Gastroesophageal sphincter (tissue), 4 donors: ENCODE measurements at places on chromosomes 1 and 21. TPM values are rescaled to one million over a fixed set of nuclear protein-coding genes. Genes with fewer than 3 reads are reported as not detected.

- no peaks in the 10 kb centered on the region for H3K27me3 ChIP-seq
- no peaks in the 10 kb centered on the region for H3K4me1 ChIP-seq
- no peak overlapping the region for H3K4me3 ChIP-seq
- no peak overlapping the region for H3K27ac ChIP-seq
Observed at GRCh38 chr1:71307451-71307850, 226.6 kb upstream of the ZRANB2 start.

- no peaks in the 10 kb centered on the region for H3K36me3 ChIP-seq
- peaks cover 17% of the 10 kb centered on the region for H3K4me1 ChIP-seq
- H3K27ac ChIP-seq, result peak overlapping the region; percentile 98
- no peak for ATAC-seq
- no peaks in the 10 kb centered on the region for H3K27me3 ChIP-seq
Observed at GRCh38 chr1:65069011-65069565, 78.9 kb upstream of the AK4 start.

GRCh38 chr1:181038399-181038873 lies 4.7 kb downstream of the MR1 start:
- peaks cover 15% of the 10 kb centered on the region for H3K36me3 ChIP-seq
- H3K27ac ChIP-seq, result no peak overlapping the region
- H3K4me1 ChIP-seq, result peaks cover 11% of the 10 kb centered on the region
- ATAC-seq, result peak; percentile 52

GRCh38 chr1:20248971-20249612 lies 41.6 kb upstream of the VWA5B1 start:
- ATAC-seq, result no peak
- no peak overlapping the region for H3K27ac ChIP-seq
- H3K4me1 ChIP-seq, result peaks cover 8% of the 10 kb centered on the region
- no peaks in the 10 kb centered on the region for H3K36me3 ChIP-seq
- peaks cover 13% of the 10 kb centered on the region for H3K27me3 ChIP-seq

DNA sequence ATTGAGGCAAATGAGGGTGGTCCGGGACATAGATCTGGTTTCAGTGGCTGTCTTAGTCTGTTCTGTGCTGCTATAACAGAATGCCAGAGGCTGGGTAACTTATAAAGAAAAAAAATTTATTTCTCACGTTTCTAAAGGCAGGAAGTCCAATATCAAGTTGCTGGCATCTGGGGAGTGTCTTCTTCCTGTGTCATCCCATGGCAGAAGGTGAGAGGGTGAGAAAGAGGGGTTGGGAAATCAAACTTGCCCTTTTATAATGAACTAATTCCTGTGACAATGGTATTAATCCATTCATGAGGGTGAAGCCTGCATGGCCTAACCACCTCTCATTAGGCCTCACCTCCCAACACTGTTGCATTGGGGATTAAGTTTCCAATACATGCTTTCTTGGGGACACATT lies 3.7 kb upstream of the FGGY start:
- no peak for ATAC-seq
- no peaks in the 10 kb centered on the region for H3K27me3 ChIP-seq
- H3K27ac ChIP-seq, result peak overlapping the region; percentile 29
- H3K4me3 ChIP-seq, result no peak overlapping the region
- no peaks in the 10 kb centered on the region for H3K36me3 ChIP-seq
- H3K4me1 ChIP-seq, result peaks cover 22% of the 10 kb centered on the region

DNA sequence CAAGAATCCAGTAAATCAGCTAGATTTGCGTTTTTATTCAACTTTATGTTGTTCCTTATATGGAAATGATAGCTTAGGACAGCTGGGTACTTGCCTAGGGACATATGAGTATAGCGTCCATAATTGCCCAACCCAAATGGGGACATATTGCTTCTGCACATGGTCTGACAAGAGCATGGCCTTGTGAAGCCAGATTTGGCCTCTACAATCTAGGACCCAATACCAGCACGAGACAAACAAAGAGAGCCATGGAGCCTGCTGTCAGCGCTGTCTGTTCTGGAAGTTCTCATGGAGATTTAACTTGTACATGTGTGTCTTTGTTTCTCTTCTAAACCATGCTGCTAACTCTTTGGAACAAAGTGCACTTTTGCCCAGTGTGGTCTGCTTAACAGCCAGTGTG lies 240.0 kb upstream of the CAMK1G start:
- H3K4me1 ChIP-seq, result no peaks in the 10 kb centered on the region
- no peaks in the 10 kb centered on the region for H3K36me3 ChIP-seq
- H3K4me3 ChIP-seq, result no peak overlapping the region

- peaks cover 39% of the 10 kb centered on the region for H3K27me3 ChIP-seq
- no peak overlapping the region for H3K4me3 ChIP-seq
- no peaks in the 10 kb centered on the region for H3K36me3 ChIP-seq
- no peaks in the 10 kb centered on the region for H3K4me1 ChIP-seq
- ATAC-seq, result no peak
- no peak overlapping the region for H3K27ac ChIP-seq
Observed at GRCh38 chr1:17764591-17764990, 9.5 kb downstream of the ACTL8 start.

GRCh38 chr1:7808253-7808844 lies 24.3 kb downstream of the PER3 start:
- no peaks in the 10 kb centered on the region for H3K27me3 ChIP-seq
- no peak overlapping the region for H3K4me3 ChIP-seq
- no peaks in the 10 kb centered on the region for H3K4me1 ChIP-seq
- peaks cover 92% of the 10 kb centered on the region for H3K36me3 ChIP-seq
- no peak for ATAC-seq
- no peak overlapping the region for H3K27ac ChIP-seq

DNA sequence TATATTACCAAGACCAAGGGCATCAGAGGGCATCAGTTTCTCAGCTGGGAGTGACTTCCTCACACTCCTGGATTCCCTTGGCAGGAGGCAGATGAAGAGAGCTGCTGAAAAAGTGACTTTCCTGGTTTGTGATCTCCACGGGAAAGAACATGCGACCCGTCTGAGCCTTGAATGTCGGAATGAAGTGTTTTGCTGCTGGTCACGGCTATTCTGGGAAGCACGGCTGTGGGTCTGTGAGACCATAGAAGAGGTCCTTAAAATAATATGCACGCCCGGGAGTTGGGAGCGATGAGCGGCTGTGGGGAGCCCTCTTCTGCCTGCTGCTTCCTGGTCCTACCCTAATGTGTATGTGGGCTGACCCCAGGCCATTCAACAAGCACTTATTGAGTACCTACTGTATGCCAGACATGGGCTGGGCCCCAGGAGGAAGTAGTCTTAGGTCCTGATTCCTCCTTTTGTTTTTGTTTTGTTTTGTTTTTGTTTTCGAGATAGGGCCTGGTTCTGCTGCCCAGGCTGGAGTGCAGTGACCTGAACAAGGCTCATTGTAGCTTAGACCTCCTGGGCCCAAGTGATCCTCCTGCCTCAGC lies 13.2 kb upstream of the UMODL1 start:
- no peaks in the 10 kb centered on the region for H3K36me3 ChIP-seq
- peaks cover 58% of the 10 kb centered on the region for H3K27me3 ChIP-seq
- no peak overlapping the region for H3K4me3 ChIP-seq
- H3K27ac ChIP-seq, result no peak overlapping the region

- no peaks in the 10 kb centered on the region for H3K27me3 ChIP-seq
- H3K4me1 ChIP-seq, result peaks cover 32% of the 10 kb centered on the region
- H3K4me3 ChIP-seq, result no peak overlapping the region
- no peak overlapping the region for H3K27ac ChIP-seq
Observed at GRCh38 chr1:87685311-87686135, 356.8 kb downstream of the LMO4 start.

DNA sequence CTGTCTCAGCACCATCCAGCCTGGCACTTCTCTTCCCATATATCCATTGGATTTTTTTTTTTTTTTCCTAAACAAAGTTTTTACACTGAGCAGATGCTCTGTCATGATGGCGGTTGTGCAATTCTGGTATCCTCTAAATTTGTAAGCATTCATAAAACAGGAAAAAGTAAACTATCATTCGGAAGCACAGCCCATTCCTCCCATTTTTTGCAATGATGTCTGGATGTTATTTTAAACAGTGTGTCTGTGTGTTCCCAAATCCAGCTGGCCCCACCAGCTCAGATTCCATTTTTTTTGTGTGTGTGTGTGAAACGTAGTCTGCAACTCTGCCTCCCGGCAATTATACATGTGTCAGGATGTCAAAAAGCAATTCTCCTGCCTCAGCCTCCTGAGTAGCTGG lies 33.5 kb downstream of the PDPN start:
- no peak overlapping the region for H3K4me3 ChIP-seq
- no peaks in the 10 kb centered on the region for H3K27me3 ChIP-seq
- peak; percentile 36 for ATAC-seq
- H3K36me3 ChIP-seq, result no peaks in the 10 kb centered on the region

DNA sequence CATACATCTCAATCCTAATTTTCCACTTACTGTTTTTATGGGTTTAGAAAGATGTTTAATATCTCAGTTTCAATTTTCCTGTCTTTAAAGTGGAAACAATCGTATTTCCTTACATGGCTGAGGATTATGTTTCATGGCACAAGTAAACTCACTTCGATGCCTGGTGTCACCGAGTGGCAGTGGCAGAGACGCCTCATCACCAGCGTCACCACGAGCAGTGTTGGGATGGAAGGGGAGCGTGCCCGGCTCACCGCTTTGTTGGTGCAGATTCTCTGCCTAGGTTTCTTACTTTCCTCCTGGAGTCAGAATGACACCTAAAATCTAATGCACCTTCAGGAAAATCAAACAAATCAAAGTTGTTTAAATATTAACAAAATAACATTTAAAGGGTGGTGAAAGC lies 48.2 kb upstream of the DIP2A start:
- ATAC-seq, result no peak
- H3K36me3 ChIP-seq, result peaks cover 74% of the 10 kb centered on the region
- no peak overlapping the region for H3K4me3 ChIP-seq
- no peak overlapping the region for H3K27ac ChIP-seq
- H3K4me1 ChIP-seq, result no peaks in the 10 kb centered on the region

GRCh38 chr1:87279536-87279875 lies 49.2 kb upstream of the LMO4 start:
- no peak overlapping the region for H3K4me3 ChIP-seq
- H3K4me1 ChIP-seq, result no peaks in the 10 kb centered on the region
- no peak overlapping the region for H3K27ac ChIP-seq
- H3K36me3 ChIP-seq, result no peaks in the 10 kb centered on the region
- ATAC-seq, result peak; percentile 42

- no peaks in the 10 kb centered on the region for H3K36me3 ChIP-seq
- no peak overlapping the region for H3K27ac ChIP-seq
- no peaks in the 10 kb centered on the region for H3K4me1 ChIP-seq
- no peak overlapping the region for H3K4me3 ChIP-seq
Observed at GRCh38 chr1:157894613-157895165, 53.1 kb upstream of the CD5L start.

GRCh38 chr1:172711558-172711957 lies 52.7 kb downstream of the FASLG start:
- no peaks in the 10 kb centered on the region for H3K4me1 ChIP-seq
- no peaks in the 10 kb centered on the region for H3K27me3 ChIP-seq
- ATAC-seq, result no peak
- H3K36me3 ChIP-seq, result no peaks in the 10 kb centered on the region
- no peak overlapping the region for H3K27ac ChIP-seq
- no peak overlapping the region for H3K4me3 ChIP-seq

GRCh38 chr1:183032122-183032921 lies 9.1 kb downstream of the LAMC1 start:
- H3K27ac ChIP-seq, result peak overlapping the region; percentile 32
- ATAC-seq, result no peak
- no peaks in the 10 kb centered on the region for H3K36me3 ChIP-seq
- no peak overlapping the region for H3K4me3 ChIP-seq
- peaks cover 90% of the 10 kb centered on the region for H3K4me1 ChIP-seq

- no peak overlapping the region for H3K4me3 ChIP-seq
- no peaks in the 10 kb centered on the region for H3K4me1 ChIP-seq
- H3K36me3 ChIP-seq, result no peaks in the 10 kb centered on the region
Observed at GRCh38 chr1:160981584-160982411, 27.2 kb upstream of the ITLN2 start.

DNA sequence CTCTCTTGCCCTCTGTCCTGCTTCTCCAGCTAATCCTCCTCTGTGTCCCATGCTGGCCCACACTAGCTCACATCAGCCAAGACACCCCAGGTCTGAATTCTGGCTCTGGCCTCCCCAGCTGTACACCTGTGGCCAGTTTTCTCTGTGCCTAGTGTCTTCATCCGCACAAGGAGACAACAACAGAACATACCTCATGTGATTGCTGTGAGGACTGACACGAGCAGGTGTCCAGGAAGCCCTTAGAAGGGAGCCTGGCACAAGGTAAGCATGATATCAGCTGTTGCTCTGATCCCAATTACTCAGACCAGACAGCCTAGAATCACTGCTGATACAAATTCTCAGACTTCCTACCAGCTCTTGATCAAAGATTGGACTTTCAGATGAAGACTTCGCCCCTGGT lies 71.2 kb upstream of the GJB5 start:
- no peaks in the 10 kb centered on the region for H3K36me3 ChIP-seq
- no peaks in the 10 kb centered on the region for H3K4me1 ChIP-seq
- peaks cover 53% of the 10 kb centered on the region for H3K27me3 ChIP-seq
- no peak overlapping the region for H3K27ac ChIP-seq
- H3K4me3 ChIP-seq, result no peak overlapping the region

DNA sequence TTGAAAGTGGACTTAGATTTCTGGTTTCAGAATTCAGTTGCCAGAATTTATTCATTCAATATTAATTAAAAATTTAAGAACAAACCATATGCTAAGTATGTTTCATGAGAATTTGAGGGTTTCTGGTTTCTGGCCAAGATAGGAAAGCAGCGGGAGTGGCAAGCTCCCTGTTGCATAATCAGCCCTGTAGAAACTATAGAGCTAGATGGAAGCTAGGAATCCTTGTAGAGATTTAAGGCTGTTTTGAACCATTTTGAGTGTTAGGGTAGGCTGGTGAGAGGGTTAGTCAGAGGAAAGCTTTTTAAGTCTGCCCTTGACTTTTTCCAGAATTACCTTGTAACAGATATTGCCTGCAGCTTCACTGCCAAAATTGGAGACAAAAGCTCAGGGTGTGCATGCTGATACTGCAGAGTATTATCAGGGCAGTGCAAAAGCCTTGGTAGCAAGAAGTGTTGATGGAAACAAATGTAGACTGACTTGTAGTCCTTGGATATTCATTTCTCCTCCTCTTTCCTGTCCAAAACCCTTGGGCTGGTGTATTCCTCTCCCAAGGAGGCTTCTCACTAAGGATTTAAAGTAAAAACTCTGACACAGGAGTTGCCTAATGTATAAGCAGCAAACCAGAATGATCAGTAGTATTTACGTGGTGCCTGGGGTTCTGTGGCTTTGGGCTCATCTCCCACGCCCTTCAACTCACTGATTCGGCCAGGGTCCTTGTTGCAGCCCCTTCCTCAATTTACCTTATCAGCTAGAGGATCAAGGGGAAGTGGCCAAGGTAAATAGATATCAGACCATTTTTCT lies 12.6 kb upstream of the GIPC2 start:
- H3K4me3 ChIP-seq, result no peak overlapping the region
- H3K4me1 ChIP-seq, result peaks cover 21% of the 10 kb centered on the region
- ATAC-seq, result no peak
- no peak overlapping the region for H3K27ac ChIP-seq
- no peaks in the 10 kb centered on the region for H3K27me3 ChIP-seq
- no peaks in the 10 kb centered on the region for H3K36me3 ChIP-seq

Gene EVA1C
- total RNA-seq, result 55.7 TPM

Gene RSPH1
- total RNA-seq, result 1.9 TPM

Gene CDC7
- total RNA-seq, result 1.5 TPM

Gene STIL
- total RNA-seq, result 0.77 TPM

Gene FAM177B
- 0.73 TPM for total RNA-seq
